ENCODE measurements at places on chromosomes 12 and 14.

DNA sequence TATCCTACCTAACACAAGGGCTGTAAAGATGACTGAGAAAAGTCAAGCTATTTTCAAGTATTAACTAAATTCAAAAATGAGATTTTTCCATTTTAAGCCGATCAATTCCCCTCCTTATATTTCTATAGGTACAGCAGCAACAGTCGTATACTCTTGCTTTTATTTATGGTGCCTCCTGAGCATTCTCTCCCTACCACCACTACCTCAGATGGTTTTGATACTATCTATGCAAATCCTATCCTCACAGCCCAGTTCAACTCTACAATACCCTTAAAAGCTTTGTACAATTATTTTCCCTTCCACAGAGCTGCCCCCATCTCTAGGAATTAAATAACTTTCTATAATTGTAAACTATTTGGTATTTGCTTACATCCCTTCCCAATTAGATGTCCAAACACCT lies 52.1 kb downstream of the GALC start:
- DNase-seq = no peak

- DNase-seq = no peak
These were observed 225.0 kb downstream of the KSR2 start for GRCh38 chr12:117743761-117744160.

DNA sequence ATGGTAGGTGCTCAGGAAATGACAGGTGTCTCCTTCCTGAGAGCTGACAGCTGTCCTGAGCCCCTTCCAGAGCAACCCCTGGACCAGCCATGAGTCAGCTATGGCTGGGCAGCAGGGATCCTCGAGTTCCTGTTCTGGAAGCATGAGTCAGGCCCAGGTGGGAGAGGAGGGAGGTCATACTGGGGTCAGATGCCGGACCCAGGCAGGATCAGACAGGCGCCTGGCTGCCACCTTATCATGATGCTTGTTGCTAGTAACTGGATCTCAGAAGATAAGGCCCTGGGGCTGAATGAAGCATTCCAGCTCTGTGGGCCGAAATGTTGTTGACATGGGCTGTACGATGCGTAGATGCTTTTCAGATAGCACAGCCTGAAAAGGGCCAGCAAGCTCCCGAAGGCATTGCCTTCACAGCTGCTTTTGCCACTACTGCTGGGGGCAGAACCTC lies 17.4 kb upstream of the KRT7 start:
- no peak for DNase-seq

DNA sequence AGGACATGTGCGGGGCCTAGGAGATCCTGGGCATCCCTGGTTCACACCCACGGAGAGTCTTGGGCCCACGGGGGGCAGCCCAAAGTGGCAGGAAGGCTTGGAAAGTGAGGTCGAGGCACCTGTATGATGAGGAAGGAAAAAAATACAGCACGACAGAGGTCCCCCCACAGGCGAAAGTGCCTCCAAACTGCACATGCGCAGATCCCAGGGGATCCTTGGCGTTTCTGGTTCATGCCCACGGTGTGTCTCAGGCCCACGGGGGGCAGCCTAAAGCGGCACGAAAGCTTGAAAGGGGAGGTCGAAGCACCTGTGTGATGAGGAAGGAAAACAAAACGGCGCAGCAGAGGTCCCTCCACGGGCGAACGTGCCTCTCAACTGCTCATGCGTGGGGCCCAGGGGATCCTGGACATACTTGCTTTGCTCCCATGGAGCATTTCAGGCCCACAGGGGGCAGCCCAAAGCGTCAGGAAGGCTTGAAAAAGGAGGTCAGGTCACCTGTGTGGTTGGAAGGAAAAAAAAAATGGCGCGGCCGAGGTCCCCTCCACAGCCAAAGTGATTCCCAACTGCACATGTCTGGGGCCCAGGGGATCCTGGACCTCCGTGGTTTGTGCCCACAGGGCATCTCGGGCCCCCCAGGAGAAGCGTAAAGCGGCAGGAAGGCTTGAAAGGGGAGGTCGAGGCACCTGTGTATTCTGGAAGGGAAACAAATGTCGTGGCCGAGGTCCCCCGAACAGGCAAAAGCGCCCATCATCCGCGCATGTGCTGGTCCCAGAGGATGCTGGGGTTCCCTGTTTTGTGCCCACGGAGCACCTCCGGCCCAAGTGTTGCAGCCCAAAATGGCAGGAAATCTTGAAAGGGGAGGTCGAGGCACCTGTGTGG lies 582.6 kb downstream of the ALG10 start:
- no peak for DNase-seq

- no peak for DNase-seq
These were observed 23.3 kb downstream of the CHST11 start for GRCh38 chr12:104480012-104480411.

DNA sequence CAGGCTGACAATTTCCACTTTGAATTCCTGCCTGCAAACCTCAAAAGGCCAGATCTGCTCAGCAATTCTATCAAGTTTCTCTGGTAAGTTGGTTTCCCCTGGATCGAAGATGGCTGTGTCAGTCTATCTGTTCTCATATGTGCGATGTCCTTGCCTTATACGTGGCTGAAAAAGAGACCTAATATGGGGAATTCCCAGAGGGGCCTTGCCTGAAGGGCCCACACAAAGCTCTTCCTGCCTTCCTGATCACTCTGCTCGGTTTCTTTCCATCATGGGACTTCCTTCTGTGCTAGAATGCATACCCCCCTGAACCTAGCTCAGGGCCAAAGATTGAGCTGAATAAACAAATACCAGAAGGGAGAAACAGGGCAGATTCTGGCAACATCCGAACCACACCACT lies 13.2 kb downstream of the TCL1B start:
- no peak for DNase-seq
